GM19239 (cell line): ENCODE measurements at places on chromosomes 5 and 9.

GRCh38 chr9:73011181-73011750 lies 58.4 kb upstream of the ALDH1A1 start:
- DNase-seq = no peak

DNA sequence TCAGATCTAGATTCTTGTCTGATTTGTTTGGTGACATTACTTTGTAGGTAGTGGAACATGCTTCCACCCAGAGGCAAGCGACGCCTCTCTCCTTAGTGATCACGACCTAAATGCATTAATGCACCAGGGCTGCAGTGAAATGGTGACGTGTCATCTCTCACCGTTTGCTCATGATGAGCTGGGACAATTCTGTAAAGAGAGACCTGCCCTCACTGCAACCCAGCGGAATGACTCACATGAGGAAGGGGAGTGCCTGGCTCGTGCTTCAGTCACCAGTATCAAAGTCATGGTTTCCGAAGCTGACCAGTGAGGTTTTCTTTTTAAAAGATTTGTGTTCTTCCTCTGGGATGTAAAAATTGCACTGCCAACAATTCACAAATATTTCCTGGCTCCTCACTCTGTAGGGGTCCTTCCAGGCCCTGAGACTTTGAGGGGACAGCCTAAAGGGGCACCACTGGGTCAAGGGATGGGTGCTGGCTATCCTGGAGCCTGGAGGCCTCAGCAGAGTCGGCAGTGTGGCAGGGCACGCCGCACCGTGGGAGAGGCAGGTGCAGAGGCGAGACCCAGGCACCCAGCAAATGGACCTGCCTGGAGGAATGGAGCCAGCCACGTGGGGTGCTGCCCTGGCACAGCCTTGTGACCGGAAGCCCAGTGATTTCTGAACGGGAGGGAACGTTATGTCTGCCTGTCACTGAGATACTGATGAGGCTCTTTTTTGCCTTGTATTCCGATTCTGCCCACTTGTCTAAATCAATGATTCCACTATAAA lies 17.3 kb downstream of the QSOX2 start:
- no peak for DNase-seq

- no peak for DNase-seq
Observed at GRCh38 chr5:110969502-110969901, 102.0 kb upstream of the TSLP start.

- no peak for DNase-seq
Observed at GRCh38 chr9:105359892-105360291, 87.9 kb upstream of the FSD1L start.

- DNase-seq = no peak
Observed at GRCh38 chr5:113205807-113206206, 229.0 kb downstream of the TSSK1B start.

DNA sequence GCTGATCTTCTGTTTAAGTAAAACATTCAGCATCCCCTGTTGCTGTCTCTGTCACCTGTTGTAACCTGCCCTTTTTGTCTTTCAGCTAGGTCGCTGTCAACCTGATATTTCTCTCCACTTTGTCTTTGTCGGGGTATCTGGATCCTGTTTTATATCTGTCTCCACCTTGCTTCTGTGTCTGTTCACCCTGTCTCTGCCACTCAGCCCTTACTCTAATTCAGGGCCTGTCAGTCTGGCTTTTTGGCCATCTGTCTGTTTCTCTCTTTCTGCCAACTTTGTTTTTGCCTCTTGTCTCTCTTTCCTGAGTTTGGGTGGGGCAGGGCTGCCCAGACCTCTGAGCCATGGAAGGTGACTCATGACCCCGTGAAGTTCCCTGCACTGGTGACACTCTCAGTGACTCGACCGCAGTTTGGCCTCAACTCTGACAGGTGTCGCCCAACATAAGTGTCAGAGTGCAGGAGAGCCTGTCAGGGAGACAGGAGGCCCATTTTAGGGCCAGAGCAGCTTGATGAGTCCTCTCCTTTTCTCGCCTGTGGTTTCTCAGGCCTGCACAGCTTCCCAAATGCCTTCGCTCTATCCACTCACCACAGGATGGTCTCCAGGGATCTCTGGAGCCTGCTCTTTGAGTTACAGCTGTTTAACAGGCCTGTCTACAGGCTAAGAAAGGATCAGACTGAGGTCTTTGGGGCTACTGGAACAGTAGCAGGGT lies 868 bp downstream of the ZBTB43 start:
- peak; percentile 61 for DNase-seq

- no peak for DNase-seq
Observed at GRCh38 chr9:27142299-27142930, 33.4 kb downstream of the TEK start.
